Progenitor cell of endocrine pancreas (in vitro differentiated cells): ENCODE measurements at places on chromosomes 4 and X. TPM values are rescaled to one million over a fixed set of nuclear protein-coding genes. Genes with fewer than 3 reads are reported as not detected.

DNA sequence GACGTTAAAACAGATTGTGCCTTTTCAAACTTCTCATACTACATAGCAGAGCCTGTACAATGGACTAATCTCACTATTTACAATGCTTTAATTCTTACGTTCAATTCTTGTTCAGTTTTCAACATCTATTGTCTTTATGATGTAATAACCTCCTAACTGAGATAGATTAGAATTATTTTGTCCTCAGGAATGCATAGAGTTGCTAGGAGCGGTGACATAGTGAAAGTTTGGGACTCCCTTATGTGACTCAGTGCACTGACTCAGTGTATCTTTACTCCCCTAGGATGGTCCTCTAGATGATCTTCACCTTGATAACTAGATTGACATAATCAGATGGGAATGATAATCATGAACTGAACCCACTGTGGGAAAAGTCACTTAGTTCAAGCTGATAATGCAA is 151.5 kb downstream of the VEGFC start:
- no peak overlapping the region for H3K27ac ChIP-seq
- no peak overlapping the region for H3K4me3 ChIP-seq
- H3K27me3 ChIP-seq, result no peaks in the 10 kb centered on the region
- H3K4me1 ChIP-seq, result no peaks in the 10 kb centered on the region
- no peaks in the 10 kb centered on the region for H3K36me3 ChIP-seq

- H3K27me3 ChIP-seq, result no peaks in the 10 kb centered on the region
- H3K4me3 ChIP-seq, result no peak overlapping the region
- H3K27ac ChIP-seq, result no peak overlapping the region
- no peak for DNase-seq
- no peaks in the 10 kb centered on the region for H3K36me3 ChIP-seq
- no peaks in the 10 kb centered on the region for H3K4me1 ChIP-seq
Measured at GRCh38 chr4:125849869-125850268, 535.1 kb downstream of the FAT4 start.

DNA sequence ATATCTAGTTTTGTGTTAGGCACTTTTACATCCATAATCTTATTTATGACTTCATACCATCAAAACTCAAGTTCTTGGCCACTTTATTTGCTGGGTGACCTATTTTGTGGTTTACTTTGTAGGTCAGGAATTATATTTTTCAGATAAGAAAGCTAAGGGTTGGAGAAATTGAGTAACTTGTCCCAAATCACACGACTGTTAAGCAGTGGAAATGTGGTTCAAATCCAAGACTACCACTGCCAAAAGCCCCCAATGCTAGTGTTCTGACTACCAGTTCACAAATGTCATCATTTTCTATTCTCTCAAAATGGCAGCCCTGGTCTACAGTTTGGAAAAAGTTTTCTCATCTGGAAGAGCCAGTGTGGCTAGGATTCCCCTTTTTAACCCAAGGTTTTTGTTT is 74.6 kb downstream of the OPHN1 start:
- DNase-seq, result no peak
- H3K27me3 ChIP-seq, result no peaks in the 10 kb centered on the region
- H3K36me3 ChIP-seq, result no peaks in the 10 kb centered on the region
- H3K27ac ChIP-seq, result no peak overlapping the region
- H3K4me3 ChIP-seq, result no peak overlapping the region
- peaks cover 4% of the 10 kb centered on the region for H3K4me1 ChIP-seq

Gene DKK2
- 12.6 and 17.0 TPM in 2 replicates for total RNA-seq

DNA sequence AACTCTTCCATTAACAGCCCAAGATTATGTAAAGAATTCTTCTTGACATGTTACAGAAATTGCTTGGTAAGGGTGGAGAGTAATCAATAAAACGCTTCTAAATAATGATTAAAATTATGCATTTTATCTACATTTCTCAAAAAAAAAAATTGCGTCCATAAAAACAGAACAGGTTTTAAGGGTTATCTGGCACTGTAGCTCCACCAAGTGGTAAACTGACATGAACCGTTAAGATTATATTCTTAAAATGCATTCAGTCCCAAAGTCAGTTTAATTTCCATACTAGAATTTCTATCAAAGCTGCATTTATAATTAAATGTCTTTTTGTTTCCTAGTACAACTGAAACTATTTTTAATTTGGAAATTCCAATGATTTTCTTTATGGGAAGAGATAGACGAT is 214.0 kb upstream of the UGT8 start:
- peaks cover 4% of the 10 kb centered on the region for H3K27me3 ChIP-seq
- H3K27ac ChIP-seq, result no peak overlapping the region
- peaks cover 5% of the 10 kb centered on the region for H3K4me1 ChIP-seq
- no peaks in the 10 kb centered on the region for H3K36me3 ChIP-seq
- no peak overlapping the region for H3K4me3 ChIP-seq

GRCh38 chr4:23967281-23967680 is 77.4 kb upstream of the PPARGC1A start:
- no peaks in the 10 kb centered on the region for H3K36me3 ChIP-seq

DNA sequence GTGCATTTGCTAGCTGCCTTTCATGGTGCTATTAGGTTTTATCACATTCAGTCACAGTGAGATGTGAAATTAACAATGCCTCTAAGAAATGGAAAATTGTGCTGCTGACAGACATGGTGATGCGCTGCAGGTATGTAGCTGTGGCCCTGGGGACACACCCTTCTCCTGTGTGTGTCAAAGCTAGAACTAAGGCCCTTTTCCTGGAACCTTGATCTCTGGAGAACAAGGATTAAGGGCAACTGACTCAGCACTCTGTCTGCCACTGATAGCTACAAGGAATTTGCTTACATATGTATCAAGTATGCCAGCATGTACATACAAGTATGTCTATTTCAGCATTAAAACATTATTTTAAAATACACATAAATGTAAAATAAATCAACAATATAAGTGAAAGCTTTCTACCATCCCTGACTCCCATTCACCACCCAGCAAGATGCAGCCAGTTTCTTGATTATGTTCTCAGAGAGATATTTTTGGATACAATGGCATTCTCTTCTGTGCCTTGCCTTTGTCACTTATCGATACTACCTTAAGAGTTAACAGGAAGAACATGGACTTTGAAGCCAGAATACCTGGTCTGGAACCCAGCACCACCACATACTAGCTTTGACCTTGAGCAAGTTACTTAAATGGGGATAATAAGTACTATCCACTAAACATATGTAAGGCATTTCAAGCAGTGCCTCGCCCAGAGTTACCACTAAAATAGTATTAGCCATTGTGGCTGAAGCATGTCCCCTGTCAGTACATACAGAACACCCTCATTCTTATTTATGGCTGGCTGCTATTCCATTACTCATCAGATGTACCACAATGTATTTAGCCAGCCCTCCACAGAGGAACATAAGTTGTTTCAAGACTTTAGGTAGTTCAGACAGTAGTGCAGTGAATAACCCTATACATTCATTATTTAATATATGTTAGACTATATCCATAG is 68.5 kb downstream of the NPNT start:
- H3K4me3 ChIP-seq, result no peak overlapping the region
- H3K36me3 ChIP-seq, result no peaks in the 10 kb centered on the region
- H3K27ac ChIP-seq, result no peak overlapping the region
- peaks cover 17% of the 10 kb centered on the region for H3K4me1 ChIP-seq
- no peaks in the 10 kb centered on the region for H3K27me3 ChIP-seq

- H3K4me3 ChIP-seq, result no peak overlapping the region
- no peak overlapping the region for H3K27ac ChIP-seq
- no peaks in the 10 kb centered on the region for H3K4me1 ChIP-seq
- no peak for DNase-seq
- peaks cover 2% of the 10 kb centered on the region for H3K36me3 ChIP-seq
Measured at GRCh38 chr4:144967161-144967560, 130.8 kb downstream of the ANAPC10 start.
